A549 treated with ZK216348 at 1 μM for 4 hours (cell line): ENCODE measurements at places on chromosomes 16 and 17. TPM values are rescaled to one million over a fixed set of nuclear protein-coding genes. Genes with fewer than 3 reads are reported as not detected.

Gene RAPGEFL1
- total RNA-seq: 2.1 to 3.4 TPM (median 2.9 TPM) in 5 replicates

Gene OTOP2
- 0.06 to 0.14 TPM in 2 of 5 replicates, not detected in the others for total RNA-seq

Gene FOXC2
- 2.7 to 4.0 TPM (median 3.8 TPM) in 5 replicates for total RNA-seq

Gene CCDC43
- 22.6 to 41.1 TPM (median 30.1 TPM) in 5 replicates for total RNA-seq

Gene HASPIN
- total RNA-seq: 12.3 to 14.9 TPM (median 13.3 TPM) in 5 replicates

Gene USP6
- 0.04 to 0.07 TPM (median 0.04 TPM) in 3 of 5 replicates, not detected in the others for total RNA-seq

Gene SLC2A4
- total RNA-seq: 0.20 to 0.42 TPM (median 0.27 TPM) in 5 replicates

Gene CFDP1
- total RNA-seq: 55.6 to 88.5 TPM (median 63.8 TPM) in 5 replicates

Gene ZCCHC14
- total RNA-seq: 5.2 to 9.6 TPM (median 9.3 TPM) in 5 replicates

Gene MAP2K6
- total RNA-seq: 6.5 to 10.5 TPM (median 7.1 TPM) in 5 replicates

Gene EFNB3
- 1.2 to 1.7 TPM (median 1.5 TPM) in 5 replicates for total RNA-seq

Gene TPSD1
- not detected in 5 replicates for total RNA-seq

Gene DPEP3
- total RNA-seq: not detected in 5 replicates

Gene GALR2
- 0.27 to 2.0 TPM (median 1.7 TPM) in 5 replicates for total RNA-seq

Gene TBC1D3C
- total RNA-seq: not detected in 5 replicates

Gene SPATA32
- total RNA-seq: 0.11 to 0.41 TPM (median 0.19 TPM) in 5 replicates

Gene CTRB2
- not detected in 5 replicates for total RNA-seq

Gene SLC38A8
- total RNA-seq: not detected in 5 replicates

Gene PDILT
- not detected in 5 replicates for total RNA-seq

Gene MEOX1
- not detected in 5 replicates for total RNA-seq

Gene WFIKKN1
- 0.18 to 0.26 TPM (median 0.22 TPM) in 4 of 5 replicates, not detected in the other for total RNA-seq

Gene C1QL1
- 13.1 to 36.0 TPM (median 31.1 TPM) in 5 replicates for total RNA-seq

Gene HBQ1
- 4.3 to 9.0 TPM (median 7.2 TPM) in 5 replicates for total RNA-seq

Gene SLC13A2
- 0.08 to 0.20 TPM (median 0.16 TPM) in 5 replicates for total RNA-seq

Gene DPEP1
- total RNA-seq: 0.53 to 1.2 TPM (median 1.1 TPM) in 5 replicates

Gene TPSAB1
- total RNA-seq: not detected in 5 replicates

Gene E4F1
- total RNA-seq: 11.9 to 30.7 TPM (median 24.8 TPM) in 5 replicates

Gene ITGA3
- total RNA-seq: 314 to 512 TPM (median 475 TPM) in 5 replicates

Gene ANTKMT
- total RNA-seq: 25.7 to 66.6 TPM (median 52.1 TPM) in 5 replicates

Gene CASKIN2
- 7.2 to 12.1 TPM (median 11.0 TPM) in 5 replicates for total RNA-seq

Gene HAP1
- 1.1 to 1.8 TPM (median 1.5 TPM) in 5 replicates for total RNA-seq

Gene CASKIN1
- 0.29 to 1.5 TPM (median 0.56 TPM) in 5 replicates for total RNA-seq

Gene SYCE1L
- total RNA-seq: 5.2 to 8.0 TPM (median 7.8 TPM) in 5 replicates

Gene CYTH1
- total RNA-seq: 54.4 to 59.7 TPM (median 59.6 TPM) in 5 replicates

Gene KRT36
- total RNA-seq: not detected in 5 replicates

Gene KRTAP9-2
- total RNA-seq: not detected in 5 replicates

Gene PTGES3L
- total RNA-seq: 0.69 to 1.2 TPM (median 0.74 TPM) in 5 replicates

Gene EPX
- not detected in 5 replicates for total RNA-seq

Gene SLC22A31
- 0.72 to 2.0 TPM (median 1.2 TPM) in 5 replicates for total RNA-seq

Gene NPIPB13
- 0.62 to 3.6 TPM (median 2.0 TPM) in 5 replicates for total RNA-seq

Gene MYL11
- not detected in 5 replicates for total RNA-seq

Gene NAGLU
- total RNA-seq: 24.4 to 48.2 TPM (median 44.7 TPM) in 5 replicates

Gene RAB26
- total RNA-seq: 3.0 to 4.2 TPM (median 3.6 TPM) in 5 replicates

Gene ANKS4B
- total RNA-seq: 0.07 to 0.08 TPM (median 0.08 TPM) in 4 of 5 replicates, not detected in the other

Gene KRT9
- not detected in 5 replicates for total RNA-seq

Gene MRPL58
- 75.8 to 85.3 TPM (median 76.5 TPM) in 5 replicates for total RNA-seq

Gene PCTP
- 16.4 to 21.7 TPM (median 19.7 TPM) in 5 replicates for total RNA-seq
